SHP77 treated with DMSO at 0.1 percent for 48 hours (cell line): ENCODE measurements at places on chromosomes 1 and 21.

- DNase-seq = no peak
These were observed 538.0 kb downstream of the LTN1 start for GRCh38 chr21:28454564-28455252.

GRCh38 chr1:149967646-149968045, 31.0 kb upstream of the MTMR11 start:
- DNase-seq = no peak

- no peak for DNase-seq
These were observed 3.7 kb upstream of the REN start for GRCh38 chr1:204169858-204170257.

DNA sequence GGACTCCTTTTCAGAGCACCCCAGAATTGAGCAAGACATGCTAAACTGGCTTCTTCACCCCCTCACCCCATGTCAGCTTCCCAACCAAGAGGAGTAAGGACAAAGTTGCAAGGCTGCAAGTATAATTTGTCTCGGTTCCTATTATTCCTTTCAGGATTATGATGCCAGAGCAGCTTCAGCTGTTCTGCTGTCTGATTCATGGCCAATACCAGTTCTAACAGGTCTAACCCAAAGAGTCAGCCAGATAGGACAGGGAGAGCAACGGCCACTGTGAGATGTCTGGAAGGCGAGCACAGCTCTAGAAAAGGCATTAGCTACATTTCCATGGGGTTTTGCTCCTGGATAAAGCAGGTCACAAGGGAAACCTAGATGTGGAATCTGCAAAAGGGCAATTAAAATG, 53.3 kb upstream of the HOOK1 start:
- no peak for DNase-seq

DNA sequence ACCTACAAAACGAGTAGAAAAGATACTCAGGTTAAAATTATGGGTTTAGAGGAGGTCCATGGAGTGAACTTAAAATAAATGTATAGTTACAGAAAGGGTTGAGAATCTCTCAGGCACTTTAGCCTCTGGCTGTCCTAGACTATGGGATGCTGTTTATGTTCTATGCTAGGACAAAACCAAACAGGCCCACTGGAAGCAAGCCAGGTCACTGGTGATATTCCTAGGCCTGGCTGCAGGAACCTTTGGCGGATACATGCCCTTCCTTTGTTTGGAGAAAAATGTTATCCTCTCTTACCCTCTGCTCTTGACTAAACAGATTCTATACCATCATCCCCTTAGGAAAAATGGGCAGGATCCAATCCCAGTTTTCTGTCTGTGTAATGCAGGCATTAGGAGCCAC, 90.7 kb upstream of the DUSP10 start:
- DNase-seq = no peak

DNA sequence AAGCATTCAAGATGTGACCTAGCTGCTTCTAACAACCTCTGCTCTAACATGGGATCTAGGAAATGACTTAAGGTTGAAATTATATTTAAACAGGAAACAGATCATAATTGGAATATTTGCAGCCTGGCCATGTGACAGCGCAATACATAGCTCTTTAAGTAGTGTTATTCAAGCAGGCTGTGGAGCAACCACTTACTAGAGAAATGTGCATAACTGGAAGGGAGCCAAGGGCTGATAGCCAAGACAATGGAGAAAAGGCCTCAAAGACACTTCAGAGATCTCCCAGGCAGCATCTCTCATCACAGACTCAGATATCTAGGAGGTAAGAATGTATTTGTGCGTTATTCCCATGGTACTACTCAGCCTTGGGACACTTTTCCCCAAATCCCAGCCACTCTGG, 823.0 kb upstream of the PRMT6 start:
- no peak for DNase-seq

GRCh38 chr1:1763657-1764621, 14.3 kb downstream of the NADK start:
- DNase-seq = no peak

- DNase-seq = no peak
These were observed 141.8 kb downstream of the AKT3 start for GRCh38 chr1:243708210-243708609.

- no peak for DNase-seq
These were observed 417.0 kb upstream of the ESRRG start for GRCh38 chr1:217140041-217140901.

GRCh38 chr1:239814306-239814881, 277.3 kb upstream of the FMN2 start:
- DNase-seq = no peak

DNA sequence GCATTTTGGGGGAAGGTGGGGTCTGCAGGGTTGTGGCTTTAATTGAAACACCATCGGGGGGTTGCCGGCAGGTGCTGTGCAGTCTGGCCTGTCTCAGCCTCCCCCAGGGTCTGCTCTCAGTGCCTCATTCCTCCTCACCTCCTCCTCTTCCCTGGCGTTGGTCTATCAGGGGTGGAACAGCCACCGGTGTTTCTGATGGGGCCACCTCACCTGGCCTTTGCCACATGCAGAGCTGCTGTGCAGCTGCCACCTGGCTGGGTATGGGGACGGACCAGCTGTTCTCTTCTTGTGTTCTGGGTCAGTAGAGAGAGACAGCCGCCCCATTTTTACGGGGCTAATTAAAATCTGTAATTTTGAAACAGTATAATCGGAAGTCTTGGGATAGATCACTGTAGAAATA, 53.9 kb downstream of the SPSB1 start:
- no peak for DNase-seq

DNA sequence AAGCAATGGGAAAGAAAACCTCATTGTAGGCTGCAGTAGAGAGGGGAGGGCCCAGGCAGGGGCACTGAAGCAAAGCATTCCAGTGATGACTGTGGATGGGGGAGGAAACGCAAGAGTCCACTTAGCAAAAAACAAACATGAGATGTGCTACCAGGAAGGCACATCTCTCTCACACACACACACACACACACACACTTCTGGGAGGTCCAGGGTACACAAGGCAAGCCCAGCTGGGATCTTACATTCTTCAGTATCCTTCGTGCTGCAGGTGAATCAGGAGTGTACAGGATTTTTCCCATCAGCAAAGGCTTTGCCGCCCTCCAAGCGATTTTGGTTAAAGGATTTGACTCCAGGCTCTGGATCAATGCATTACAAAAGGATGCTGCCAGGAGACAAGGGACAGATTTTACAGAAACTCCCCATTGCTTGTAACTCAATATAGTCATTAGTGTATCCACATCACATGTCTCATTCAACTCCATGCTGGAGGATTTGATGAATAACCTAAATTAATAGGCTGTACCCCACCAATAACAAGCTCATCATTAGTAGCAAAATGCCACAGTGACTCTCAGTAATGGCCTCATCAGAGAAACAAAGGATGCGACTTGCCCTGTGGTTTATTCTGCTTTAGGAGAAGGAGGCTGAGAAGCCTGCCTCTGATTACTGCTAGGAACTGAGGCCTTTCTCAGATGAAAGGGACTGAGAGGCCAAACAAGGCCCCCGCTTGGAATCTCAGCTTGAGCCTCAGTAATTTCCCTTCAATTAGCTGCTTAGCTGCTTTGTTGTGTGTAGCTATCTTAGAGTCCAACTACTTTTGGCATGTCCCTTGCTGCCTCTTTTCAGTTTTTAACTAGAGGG, 41.6 kb downstream of the ABCA4 start:
- DNase-seq = no peak

DNA sequence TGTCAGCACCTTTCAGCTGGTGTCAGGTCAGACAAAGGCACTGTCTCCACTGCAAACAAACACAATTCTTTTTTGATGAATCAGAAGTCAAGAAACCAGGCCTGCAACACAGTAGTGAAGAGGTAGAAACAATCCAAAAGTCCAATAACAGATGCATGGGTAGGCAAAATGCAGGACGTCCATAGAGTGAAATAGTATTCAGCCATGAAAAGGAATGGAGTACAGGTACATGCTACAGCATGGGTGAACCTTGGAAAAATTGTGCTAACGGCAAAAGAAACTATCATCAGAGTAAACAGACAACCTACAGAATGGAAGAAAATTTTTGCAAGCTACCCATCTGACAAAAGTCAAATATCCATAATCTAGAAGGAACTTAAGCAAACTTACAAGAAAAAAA, 26.2 kb upstream of the ZBTB21 start:
- DNase-seq = no peak

DNA sequence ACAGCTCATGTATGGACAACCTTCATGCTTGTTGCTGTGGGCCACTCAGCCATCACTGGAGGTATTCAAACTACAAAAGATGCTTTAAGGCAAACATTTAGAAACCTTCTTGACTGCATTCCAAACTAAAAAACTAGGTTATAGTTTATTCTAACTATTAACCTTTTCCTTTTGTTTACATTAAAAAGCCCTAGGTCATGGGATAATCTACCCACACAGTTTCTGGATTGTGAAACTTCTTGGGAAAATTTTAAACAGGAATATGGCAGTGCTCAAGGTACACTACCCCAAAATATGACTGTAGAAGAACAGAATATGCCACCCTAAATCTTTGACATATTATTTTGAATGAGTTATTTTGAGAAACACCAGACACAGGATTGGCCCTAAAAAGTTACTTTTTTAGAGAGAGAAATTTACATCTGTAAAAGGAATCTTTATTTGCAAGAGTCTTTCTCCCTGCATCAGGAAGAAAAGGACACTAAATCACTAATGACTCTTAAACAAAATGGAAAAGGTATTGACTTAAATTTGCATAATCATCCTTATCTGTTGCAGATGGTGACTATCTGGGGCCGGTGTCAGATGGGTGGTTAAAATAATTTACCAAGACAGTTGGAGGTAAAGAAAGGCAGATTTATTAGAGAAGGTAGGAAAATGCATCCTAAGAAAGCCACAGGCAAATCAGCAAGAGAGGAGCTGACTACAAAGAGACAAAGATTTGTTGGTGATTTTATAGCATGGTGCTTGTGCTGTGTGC, 25.1 kb upstream of the NUF2 start:
- DNase-seq = no peak

GRCh38 chr1:161962091-161962887, 61.4 kb downstream of the OLFML2B start:
- no peak for DNase-seq

DNA sequence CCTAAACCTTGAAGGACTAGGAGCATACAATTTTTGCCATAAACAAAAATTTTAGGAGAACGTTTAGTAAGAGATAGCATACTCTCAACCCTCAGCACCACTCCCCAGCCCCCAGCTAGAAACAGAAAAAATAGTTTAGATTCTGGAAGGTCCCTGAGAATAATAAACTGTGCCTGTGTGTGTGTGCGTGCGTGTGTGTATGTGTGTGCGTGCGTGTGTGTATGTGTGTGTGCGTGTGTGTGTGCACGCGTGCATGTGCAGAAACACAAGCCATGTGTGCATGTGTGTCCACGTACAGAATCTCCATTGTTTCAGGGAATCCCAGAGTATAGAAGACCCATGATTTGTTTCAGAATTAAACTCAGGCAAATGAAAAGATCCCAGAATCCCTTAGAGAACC, 62.6 kb downstream of the CASQ2 start:
- DNase-seq = no peak

- DNase-seq = no peak
These were observed 64.3 kb downstream of the NIBAN1 start for GRCh38 chr1:184910005-184910404.

GRCh38 chr1:165823552-165824268, 3.7 kb upstream of the UCK2 start:
- no peak for DNase-seq

DNA sequence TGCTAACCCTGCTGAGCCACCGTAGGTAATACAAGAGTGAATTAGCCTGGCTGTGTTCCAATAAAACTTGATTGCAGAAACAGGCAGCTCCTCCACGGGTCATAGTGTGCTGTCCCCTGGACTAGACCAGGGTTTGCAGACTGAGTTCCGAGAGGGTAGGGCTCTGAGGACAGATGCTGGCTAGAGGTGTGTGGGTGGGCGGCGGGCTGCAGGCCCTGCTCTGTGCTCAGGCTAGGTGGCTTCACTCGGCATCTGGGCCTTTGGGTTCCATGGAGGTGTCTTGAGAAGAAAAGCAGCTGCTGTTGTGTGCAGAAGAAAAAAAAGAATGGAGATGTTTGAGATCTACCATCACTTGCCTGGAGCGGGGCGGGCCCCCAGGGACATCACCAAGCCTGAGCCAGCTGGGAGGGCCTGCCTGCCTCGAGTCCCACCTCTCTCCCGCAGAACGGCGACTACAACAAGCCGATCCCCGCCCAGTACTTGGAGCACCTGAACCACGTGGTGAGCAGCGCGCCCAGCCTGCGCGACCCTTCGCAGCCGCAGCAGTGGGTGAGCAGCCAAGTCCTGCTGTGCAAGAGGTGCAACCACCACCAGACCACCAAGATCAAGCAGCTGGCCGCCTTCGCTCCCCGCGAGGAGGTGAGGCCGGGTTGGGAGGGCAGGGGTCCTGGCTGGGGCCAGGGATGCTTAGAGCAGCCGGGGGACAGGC, 7.9 kb downstream of the TMEM201 start:
- no peak for DNase-seq

DNA sequence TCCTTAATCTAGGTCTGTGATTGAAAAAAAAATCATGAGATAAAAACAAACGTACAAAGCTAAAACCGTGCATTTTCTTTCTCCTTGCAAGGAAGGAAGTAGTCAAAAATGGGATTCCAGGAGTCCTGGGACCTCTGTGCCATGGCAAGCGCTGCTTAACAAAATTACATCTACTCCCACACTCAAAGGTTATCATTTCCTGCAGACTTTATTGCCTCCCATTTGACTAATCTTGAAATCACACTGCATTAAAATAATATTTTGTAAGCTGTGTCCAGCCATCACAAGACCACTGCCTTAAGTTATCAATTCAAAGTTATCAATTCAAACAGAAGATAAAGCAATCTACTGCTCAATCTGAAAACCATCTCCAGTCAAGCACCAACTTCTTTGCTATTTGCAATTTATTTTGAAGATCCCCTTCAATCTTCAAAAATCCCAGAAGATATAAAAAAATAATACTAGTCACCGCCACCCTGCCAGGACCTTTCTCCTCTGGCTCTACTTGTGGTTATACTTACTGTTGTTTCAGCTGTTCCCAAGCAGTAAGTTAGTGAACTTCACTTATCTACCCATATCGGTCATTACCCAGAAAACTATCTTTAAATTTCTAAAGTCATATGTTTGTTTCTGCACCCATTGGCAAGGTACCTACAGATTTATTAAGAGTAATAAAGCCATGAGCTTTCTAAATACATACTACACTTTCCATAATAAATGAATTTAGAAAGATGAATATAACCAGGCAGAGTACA, 38.1 kb upstream of the RAP1GAP start:
- DNase-seq = no peak

- DNase-seq = no peak
These were observed 8.4 kb downstream of the PLPP3 start for GRCh38 chr1:56570924-56571372.
